ENCODE measurements at places on chromosomes 4 and X.

GRCh38 chrX:3299636-3300035, 46.8 kb downstream of the MXRA5 start:
- no peak for DNase-seq

- no peak for DNase-seq
Measured at GRCh38 chrX:135453381-135453780, 31.6 kb downstream of the SMIM10L2A start.

- DNase-seq = no peak
Measured at GRCh38 chrX:1486749-1487361, 34.1 kb upstream of the ASMTL start.

DNA sequence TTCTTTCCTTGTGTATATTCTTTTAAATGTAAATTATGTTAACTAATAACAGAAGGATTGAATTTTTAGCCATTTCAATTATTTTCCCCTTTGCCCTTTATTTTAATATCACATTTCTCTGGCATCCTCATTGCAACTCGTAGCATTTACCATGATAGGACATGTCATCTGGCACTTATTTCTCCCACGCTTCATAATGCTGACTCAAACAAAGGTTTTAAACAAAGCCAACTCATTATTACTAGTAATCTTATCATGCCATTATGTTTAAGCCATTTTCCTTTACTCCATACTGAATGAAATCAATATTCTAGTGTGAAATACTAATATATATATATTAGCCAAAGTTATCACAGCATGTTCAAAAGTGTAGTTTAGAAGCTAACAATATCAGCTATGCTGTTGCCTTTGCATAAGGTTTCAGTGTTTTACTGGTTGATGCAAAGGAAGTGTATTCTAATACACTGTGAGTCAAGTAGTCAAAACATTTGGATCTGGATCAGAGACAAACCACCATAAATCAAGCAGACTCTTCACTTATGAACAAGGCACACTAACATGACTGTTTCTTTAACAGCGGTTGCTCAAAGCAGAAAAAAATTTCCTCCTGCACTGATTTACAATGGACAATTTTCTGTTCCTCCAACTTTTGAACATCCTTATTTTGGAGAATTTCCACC, 281.6 kb downstream of the SLC7A11 start:
- DNase-seq = no peak

GRCh38 chr4:158873795-158874401, 105.1 kb downstream of the FNIP2 start:
- DNase-seq = no peak

DNA sequence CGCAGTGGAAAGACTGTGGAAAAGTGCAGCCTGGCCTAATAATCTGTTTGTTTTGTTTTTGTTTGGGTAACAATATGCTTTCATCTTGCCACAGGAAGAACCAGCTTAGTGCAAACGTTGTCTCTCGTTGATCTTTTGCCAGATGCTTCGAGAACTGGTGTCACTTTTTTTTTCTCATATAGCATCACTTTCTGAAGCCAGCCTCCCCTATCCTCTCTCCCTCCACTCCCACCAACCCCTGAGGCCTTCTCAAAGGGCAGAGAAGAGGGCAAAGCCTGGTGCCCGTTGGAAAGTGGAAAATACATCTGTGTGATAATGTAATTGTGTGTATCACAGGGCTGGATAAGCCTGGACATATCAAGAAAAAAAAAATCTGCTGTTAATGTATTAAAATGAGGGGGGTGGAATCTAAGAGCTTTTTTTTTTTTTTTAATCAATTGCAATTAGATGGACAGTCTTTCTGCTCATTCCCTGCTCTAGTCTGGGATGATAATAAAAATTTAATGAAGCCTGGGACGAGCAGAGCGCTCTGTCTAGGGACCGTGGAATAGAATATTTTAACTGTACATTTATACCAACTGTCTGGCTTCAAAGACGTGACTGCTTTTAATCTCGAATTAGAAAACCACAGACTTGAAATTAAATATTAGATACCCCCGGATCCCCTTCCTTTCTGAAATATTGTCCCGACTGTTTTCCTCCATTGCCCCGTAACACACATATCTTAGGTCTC, 8.1 kb downstream of the POU4F2 start:
- no peak for DNase-seq

- DNase-seq = no peak
Measured at GRCh38 chr4:105193536-105193935, 46.9 kb downstream of the TET2 start.

DNA sequence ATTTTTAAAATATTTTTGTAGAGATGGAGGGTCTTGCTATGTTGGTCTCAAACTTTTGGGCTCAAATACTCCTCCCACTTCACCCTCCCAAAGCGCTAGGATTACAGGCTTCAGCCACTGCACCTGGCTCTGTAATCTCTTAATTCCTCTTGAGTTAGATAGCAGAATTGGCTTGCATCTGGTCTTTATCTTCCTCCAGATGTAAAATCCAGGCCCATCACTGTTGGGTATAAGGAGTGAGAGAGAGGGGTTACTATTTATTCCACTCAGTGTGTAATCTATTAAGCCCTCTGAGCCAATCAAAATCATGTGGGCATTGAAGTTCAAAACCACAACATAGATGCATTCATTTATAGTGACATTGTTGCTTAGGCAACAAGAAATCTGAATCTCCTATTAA, 33.9 kb downstream of the ANK2 start:
- no peak for DNase-seq

- no peak for DNase-seq
Measured at GRCh38 chr4:129972257-129972656, 876.3 kb downstream of the C4orf33 start.

- DNase-seq = no peak
Measured at GRCh38 chrX:10187421-10187820, 30.6 kb downstream of the CLCN4 start.

DNA sequence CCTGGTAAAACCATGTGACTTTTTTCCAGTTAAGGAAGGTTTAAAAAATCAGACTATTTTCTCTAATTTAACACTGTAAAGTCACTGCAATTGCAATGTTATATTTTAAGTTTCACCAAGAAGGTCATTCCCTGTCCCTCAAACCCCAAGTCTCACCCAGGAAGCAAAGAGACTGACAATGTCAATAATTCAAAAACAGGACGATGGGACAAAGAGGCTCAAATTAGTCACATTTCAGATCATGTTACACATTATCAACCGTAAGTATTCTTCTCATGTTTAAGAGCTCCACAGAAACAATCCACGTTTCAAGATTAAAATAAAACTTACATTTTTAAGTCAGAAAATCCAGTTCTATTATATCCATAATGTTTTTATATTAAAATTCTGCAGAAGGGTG, 13.2 kb downstream of the SHISA3 start:
- DNase-seq = no peak
